ENCODE measurements at places on chromosomes 5 and 9. TPM values are rescaled to one million over a fixed set of nuclear protein-coding genes. Genes with fewer than 3 reads are reported as not detected.

The SREK1 gene
- 186 TPM for polyA plus RNA-seq

The PCDHB10 gene
- 5.0 TPM for polyA plus RNA-seq

The PLCXD3 gene
- polyA plus RNA-seq = 0.06 TPM

The NOXA1 gene
- polyA plus RNA-seq = 8.4 TPM

The MARCHF11 gene
- not detected for polyA plus RNA-seq

The CXXC5 gene
- polyA plus RNA-seq = 35.8 TPM

The SEMA6A gene
- 36.7 TPM for polyA plus RNA-seq

The TAS2R1 gene
- 0.10 TPM for polyA plus RNA-seq

The SPATA31A3 gene
- not detected for polyA plus RNA-seq

The CARD9 gene
- 1.0 TPM for polyA plus RNA-seq

The MLANA gene
- polyA plus RNA-seq = 1.7 TPM

The ANKRD18A gene
- 3.4 TPM for polyA plus RNA-seq

The JAKMIP2 gene
- polyA plus RNA-seq = 11.6 TPM

The FAM151B gene
- 1.9 TPM for polyA plus RNA-seq

The IL5 gene
- 0.35 TPM for polyA plus RNA-seq
